ENCODE measurements at places on chromosomes 1 and 21.

DNA sequence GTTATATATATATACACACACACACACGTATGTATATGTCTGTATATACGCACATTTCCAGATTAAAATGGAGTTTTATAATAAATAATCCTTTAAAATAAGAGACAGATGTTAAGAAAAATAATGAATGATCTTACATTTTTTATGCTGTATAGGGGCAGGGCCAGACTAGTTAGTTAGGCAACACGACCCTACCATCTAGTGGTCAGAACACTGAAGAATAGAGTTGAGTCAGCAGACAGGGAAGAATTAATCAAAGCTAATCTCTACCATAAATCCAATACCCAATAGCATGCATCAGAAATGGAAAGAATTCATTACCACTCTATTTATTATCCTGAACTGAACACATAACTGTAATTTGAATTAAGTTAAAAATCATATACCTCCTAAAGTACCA is 156.7 kb downstream of the BRINP3 start:
- DNase-seq = peak; percentile 16

GRCh38 chr21:44518686-44519085 is 21.3 kb downstream of the KRTAP10-1 start:
- no peak for DNase-seq

DNA sequence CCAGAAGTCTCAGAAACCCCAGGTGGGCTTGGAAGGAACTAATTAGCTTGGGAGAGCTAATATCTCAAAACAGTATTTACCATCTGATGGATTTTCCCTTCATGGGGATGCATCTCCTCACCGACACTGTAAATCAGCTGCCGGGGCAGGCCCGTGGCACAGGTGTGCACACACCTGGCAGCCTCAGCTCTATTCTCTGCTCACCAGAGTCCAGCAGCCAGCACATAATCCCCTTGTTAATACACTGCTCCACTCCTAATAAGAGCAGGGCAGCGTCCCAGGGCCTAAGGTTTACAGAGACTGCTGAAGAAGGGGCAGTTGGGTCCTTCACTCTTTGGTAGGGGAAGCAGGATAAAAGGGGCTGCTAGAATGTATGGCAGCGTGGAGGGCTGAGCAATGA is 200.0 kb downstream of the TOMM20 start:
- no peak for DNase-seq

GRCh38 chr1:3639397-3639911 is 10.4 kb downstream of the WRAP73 start:
- no peak for DNase-seq

- no peak for DNase-seq
Observed at GRCh38 chr1:226659641-226660040, 79.4 kb downstream of the ITPKB start.

DNA sequence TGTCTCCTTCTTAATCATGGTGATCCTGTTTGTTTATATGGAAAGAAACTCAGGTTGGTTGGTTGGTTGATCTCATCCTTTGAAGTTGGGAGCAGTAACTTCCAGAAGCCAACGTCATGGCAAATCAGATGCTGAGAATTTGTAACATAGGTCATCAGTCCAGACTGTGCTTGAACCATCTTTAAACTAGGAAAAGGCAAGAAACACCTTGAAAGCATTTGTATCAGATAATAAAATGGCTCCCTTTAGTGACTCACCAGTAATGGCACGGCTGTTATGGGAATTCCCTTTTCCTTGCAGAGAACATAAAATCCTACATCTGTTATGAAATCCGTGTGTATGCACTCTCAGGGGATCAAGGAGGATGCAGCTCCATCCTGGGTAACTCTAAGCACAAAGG is 58.1 kb downstream of the SERBP1 start:
- no peak for DNase-seq

GRCh38 chr21:17987382-17988101 is 168.4 kb upstream of the C21orf91 start:
- no peak for DNase-seq

GRCh38 chr1:28506907-28507246 is 1.0 kb downstream of the RCC1 start:
- DNase-seq = peak; percentile 25

- no peak for DNase-seq
Observed at GRCh38 chr1:113479713-113480676, 89.7 kb downstream of the MAGI3 start.

GRCh38 chr1:246081138-246081702 is 425.9 kb downstream of the SMYD3 start:
- no peak for DNase-seq

- no peak for DNase-seq
Observed at GRCh38 chr1:15965228-15965767, 10.6 kb downstream of the ZBTB17 start.

DNA sequence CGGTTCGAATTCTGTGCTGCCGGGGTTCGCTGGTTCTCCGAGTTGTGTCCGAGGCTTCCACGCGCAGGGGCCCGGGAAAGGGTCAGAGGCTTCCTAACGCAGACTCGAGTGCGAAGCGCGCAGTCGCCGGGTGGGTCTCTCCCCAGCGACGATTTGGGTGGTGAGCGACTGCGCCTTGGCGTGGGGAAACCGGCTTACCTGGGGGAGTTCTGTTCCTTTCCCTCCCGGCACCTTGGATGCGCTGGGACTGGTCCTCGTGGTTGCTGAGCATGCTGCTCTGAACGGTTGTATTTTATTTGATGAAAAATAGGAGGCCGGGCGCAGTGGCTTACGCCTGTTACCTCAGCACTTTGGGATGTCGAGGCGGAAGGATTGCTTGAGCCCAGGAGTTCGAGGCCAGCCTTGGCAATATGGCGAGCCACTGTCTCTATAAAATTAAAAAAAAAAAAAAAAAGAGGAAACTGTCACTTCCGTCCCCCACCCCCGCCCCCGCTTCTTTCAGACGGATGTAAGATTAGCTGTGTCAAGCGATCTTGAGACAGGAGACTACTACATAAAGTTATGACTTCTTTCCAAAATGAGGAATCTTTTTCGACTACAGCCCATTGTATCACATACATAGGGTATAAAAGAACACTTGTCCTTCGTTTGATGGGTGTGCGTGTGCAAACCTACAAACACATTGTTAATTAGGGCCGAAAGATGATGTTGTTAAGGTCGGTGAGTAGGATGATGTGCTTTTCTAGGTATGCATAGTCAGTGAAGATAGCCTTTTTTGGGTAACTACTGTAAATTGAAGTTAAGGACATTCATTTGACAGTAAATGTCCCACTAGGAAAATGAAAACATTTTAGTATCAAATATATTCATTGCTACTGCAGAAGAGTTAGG is at the start of gene CCDC18:
CCDC18 (plus strand) TSS at position 2 of the 891 bp plus-strand sequence. CDS start 2,638 bp downstream, outside the sequence.
- DNase-seq = peak; percentile 93

DNA sequence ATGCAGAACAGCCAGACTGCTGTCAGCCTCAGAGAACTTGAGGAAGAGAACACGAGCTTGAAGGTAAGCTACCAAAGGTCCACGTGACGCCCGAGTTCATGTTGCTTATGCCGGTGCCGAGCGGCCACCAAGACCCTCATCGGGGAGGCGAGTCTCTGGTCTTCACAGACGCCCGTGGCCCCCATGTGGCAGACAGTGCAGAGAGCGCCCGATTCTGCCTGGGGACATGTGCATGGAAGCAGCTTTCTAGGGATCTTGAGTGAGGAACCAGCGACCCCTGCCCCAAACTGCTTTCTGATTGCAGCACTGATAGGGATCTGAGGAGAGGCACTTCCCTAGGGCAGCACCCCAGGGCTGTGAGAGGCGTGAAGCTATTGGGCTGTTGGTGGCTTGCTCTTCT is 56.3 kb upstream of the DIP2A start:
- DNase-seq = no peak

- DNase-seq = no peak
Observed at GRCh38 chr21:46160907-46161632, 5.7 kb upstream of the FTCD start.

GRCh38 chr1:39082811-39083576 is 56.8 kb downstream of the NDUFS5 start:
- DNase-seq = no peak

DNA sequence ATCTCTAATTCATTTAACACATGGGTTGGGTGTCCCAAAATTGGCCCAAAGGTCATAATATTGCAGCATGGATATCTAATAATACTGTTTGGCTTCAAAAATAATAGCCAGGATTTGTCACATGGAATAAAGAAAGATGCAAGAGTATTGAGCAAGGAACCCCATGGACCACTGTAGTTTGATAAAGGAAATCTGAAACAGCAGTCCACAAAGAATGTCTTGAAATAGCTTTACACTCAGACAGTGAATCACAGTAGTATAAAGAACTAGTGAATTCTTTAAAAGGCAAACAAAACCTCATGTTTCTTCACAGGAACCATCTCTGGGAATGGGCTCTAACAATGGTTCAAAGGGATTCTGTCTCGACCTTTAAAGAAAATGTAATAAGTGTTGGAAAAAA is 576.1 kb upstream of the ZRANB2 start:
- DNase-seq = no peak

GRCh38 chr1:35894183-35894582 is 11.2 kb downstream of the AGO1 start:
- peak; percentile 86 for DNase-seq

- DNase-seq = no peak
Observed at GRCh38 chr1:211761400-211761799, 69.2 kb downstream of the LPGAT1 start.

DNA sequence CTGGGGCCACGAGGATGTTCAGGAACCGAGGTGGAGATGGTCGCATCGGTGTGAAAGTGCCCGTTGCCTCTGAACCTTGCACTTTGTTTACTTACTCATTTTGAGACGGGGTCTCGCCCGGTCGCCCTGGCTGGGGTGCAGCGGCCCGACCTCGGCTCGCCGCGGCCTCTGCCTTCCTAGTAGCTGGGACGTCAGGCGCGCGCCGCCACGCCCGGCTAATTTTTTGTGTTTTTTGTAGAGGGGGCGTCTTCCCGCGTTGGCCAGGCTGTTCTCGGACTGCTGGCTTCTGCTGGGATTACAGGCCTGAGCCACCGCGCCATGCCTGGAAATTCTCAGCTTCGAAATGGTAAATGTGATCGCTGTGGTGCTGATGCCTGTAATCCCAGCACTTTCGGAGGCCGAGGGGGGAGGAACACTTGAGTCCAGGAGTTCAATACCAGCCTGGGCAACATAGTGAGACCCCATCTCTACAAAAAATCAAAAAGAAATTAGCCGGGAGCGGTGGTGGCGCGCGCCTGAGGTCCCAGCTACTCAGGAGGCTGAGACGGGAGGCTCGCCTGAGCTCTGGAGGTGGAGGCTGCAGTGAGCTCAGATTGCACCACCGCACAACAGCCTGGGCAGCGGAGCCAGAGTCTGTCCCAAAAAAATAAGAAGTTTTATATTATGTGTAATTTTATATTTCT is 684 bp upstream of the MRPL20 start:
- DNase-seq = peak; percentile 69

- DNase-seq = no peak
Observed at GRCh38 chr21:45415943-45416611, 11.1 kb downstream of the COL18A1 start.

DNA sequence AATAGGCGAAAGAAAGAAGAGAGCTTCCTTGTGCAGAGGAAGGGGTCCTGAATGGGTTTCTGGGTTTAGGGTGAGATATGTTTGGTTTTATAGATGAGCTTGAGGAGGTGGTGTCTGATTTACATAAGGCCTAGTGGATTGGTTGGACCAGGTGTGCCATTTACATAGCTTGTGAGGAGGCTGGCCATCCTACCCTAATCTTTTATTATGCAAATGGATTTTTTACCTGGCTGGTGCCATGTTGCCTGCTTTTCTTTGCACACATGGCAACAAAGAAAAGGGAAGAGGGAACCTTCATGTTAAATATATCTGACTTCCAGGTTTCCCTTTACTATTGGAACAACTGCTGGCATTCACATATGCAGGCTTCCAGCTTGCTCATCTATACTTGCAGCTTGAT is 585.3 kb downstream of the PTPRU start:
- no peak for DNase-seq

- no peak for DNase-seq
Observed at GRCh38 chr1:226665505-226666163, 73.4 kb downstream of the ITPKB start.

GRCh38 chr1:24383381-24383940 is 30.1 kb downstream of the STPG1 start:
- no peak for DNase-seq

GRCh38 chr21:32868631-32869454 is 97.3 kb upstream of the PAXBP1 start:
- no peak for DNase-seq

DNA sequence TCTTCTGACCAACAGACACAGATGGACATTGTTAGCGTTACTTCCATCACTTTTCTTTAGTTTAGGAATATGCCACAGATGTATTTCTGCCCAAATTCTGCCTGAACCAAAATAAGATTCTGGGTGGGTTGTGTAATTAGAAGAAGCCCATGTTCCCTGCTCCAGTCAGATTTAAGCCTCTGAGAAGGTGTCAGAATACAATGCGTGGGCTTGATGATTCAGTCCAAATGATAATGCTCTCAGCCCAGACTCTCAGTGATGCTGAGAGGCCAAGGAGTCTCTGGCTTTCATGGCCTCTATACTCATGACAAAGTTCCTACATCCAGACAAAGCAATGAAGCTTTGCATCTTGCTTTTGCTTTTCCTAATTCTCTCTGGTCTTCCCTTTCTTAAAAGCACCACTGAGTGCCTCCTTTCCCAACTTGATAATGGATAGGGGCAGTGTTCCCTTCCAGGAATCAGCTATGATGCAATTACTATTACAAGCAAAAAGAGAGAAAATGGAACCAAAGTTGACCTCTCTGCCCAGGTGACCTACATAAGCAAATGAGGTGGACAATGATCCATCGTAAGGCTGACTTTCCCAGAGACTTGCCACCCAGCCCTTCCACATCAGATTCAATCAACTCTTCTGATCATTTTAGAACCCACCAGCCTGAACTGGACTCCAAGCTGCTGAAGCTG is 8.8 kb downstream of the SEC16B start:
- no peak for DNase-seq

DNA sequence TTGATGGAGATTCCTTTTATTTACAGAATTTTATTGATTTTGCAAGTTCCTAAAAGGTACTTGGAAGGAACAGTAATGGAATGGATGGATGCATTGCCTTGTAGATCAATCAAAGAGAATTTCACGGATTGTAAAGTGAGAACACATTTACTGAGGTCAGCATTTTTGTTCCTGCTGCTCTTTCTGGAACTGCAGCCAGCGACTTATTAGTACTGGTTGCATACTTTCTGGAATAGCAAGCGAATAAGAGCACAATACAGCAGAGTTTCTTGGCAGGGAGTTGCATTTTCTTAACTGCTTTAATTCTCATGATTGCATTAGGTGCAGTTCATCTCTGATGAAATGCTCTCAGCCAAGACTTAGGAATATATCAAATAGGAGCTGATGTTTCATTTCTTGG is 106.1 kb upstream of the CHODL start:
- DNase-seq = no peak

DNA sequence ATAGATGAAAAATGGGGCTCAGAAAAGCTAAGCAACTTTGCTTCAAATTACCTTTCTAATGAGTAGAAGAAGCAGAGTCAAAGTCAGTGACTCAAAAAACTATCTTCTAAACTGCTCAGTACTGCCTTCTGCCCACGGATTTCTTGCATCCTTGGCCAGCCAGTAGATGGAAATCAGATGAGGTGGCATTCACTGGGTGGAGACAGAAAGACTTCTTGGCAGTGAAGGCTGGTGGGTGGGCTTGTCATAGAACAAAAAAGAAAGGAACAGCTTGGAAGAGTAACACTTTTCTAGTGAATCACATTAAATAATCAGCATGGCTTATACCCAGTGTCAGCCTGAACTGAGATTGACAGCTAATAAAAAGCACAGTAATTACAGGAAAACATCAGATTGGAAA is 170.7 kb downstream of the ST6GALNAC5 start:
- DNase-seq = no peak
